AG10803 (cell line): ENCODE measurements at places on chromosomes 1 and 21.

DNA sequence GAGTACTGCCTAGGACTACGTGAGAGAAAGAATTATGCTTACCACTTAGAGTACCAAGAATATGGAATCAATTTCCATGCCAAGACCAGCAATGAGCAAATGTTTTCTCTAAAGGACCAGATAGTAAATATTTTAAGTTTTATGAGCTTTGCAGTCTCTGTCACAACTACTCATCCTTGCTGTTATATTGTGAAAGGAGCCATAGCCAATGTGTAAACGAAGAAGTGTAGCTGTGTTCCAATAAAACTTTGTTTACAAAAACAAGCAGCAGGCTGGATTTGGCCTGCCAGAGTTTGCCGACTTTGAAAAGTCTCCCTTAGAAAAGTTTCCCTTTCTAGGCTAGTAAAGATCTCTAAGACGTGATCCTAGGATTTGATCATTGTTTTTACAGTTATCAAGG, 128.8 kb downstream of the PDE4B start:
- DNase-seq: no peak

DNA sequence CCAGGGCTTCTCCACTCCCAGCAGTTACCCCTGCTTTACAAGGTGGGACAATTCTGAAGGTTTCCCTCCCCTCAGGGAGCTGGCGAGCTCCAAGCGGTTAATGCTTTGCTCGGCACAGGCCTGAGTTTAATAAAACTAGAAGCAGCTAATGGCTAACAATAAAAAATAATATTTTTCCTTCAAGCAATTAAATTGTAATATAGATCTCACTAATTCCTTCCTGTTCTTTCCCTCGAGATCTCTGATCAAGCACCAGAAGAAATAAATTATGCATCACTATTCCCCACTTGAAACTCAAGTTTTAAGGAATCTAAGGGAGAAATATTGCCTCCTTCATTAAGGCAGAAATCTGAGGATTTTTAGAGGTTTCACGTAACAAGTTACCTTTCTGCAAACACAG, 42.9 kb downstream of the GLIS1 start:
- no peak for DNase-seq

- no peak for DNase-seq
Observed at GRCh38 chr1:17955302-17956285, 152.0 kb upstream of the IGSF21 start.

GRCh38 chr21:24200052-24200451, 1407.2 kb downstream of the MRPL39 start:
- DNase-seq: no peak

DNA sequence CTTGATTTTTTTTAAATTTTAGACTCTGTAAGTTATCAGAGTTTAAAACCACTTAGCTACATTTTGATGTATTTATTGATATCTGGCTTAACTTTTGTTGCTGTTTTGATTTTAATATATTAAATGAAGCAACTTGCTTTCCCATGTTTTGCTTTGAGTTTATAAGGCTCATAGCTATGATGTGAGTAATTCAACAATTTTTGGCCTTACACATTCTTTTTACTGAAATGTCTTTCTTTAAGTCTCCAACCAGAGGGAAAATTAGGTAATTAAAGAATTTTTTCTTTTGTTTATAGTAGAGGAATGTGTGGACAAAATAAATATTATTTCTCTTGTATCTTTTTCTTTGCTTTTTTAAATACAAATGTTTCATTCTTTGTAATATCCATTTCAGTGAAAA, 258.3 kb upstream of the ADAMTS5 start:
- DNase-seq: peak; percentile 64

GRCh38 chr1:27566462-27567145, 37.3 kb downstream of the AHDC1 start:
- DNase-seq: peak; percentile 49

GRCh38 chr1:47786316-47786715, 210.9 kb downstream of the TRABD2B start:
- DNase-seq: no peak

GRCh38 chr1:198481661-198482060, 58.8 kb downstream of the ATP6V1G3 start:
- DNase-seq: no peak

DNA sequence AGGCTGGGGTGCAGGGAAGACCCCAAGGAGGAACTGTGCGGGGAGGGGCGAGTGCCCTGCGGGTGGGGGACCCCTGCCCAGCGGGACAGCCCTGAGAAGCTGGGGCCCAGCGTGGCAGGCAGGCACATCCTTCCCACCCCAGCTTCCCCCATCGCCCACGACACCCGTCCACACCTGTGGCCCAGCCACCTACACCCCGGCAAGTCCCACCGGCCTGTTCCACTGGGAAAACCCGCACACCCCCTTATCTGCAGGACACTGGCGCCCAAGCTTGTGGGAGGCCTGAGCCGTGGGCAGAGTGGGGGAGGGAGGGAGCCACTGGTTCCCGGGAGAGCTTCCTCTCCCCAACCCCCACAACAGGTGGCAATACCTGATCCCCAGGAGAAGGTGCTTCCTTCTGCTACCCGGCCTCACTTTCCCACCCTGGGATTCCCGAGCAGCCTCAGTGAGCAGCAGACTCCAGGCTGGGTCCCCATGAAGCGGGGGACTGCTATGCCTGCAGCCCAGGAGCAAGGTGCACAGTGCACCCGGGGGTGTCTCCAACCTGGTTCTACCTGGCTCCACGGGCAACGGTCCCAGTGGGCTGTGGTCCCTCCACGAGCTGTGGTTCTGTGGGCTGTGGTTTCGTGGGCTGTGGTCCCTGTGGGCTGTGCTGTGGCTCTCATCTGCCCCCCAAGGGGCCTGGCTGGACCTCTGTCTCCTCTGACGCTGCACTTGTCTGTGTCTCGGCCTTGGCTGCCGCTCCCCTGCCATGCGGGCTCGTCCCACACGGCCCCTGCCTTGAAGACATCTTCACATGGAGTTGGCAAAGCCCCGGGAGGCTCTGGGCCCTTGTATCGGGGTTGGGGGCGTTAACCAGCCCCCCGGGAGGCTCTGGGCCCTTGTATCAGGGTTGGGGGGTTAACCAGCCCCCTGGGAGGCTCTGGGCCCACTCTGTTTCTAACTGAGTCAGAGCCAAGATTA, 37.8 kb upstream of the POFUT2 start:
- DNase-seq: no peak

DNA sequence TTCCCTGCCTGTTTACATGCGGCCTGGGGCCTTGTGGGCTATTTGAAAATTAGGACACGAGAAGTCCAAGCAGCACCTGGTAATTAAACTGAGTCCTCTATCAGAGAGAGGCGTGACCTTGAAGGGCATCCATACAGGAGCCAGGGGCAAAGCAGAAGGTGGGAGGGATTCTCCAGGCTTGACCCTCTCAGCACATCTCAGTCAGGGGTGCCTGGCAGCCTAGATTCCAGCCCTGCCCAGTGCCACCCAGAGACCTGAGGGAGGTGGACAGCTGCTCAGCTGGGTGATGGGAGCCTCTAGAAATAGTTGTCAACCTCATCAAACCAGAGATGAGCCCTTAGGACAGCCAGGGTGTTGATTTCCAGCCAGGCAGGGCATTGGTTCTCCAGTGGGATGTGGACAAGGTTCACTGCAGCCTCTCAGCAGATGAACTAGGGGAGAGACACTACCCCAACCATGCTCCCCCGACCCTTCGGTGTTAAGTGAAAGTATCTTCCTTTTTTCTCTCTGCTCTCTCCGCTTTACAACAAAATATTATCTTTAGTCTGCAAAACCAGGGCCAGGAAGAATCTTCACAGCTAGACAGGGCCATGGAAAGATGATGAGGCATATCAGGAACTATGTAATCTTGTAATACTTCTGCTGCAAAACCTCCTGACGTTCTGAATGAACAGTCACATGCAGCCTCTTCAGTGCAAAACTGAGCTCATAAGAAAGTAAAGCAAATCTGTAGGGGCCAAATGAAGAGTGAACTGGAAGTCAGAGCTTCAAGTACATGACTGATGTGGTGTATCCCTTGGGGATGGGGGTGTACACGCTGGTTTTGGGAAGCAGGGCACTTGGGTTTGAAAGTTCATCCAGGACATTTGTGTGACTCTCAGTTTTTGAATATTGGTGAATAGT, 35.9 kb upstream of the ATP5PO start:
- peak; percentile 31 for DNase-seq

DNA sequence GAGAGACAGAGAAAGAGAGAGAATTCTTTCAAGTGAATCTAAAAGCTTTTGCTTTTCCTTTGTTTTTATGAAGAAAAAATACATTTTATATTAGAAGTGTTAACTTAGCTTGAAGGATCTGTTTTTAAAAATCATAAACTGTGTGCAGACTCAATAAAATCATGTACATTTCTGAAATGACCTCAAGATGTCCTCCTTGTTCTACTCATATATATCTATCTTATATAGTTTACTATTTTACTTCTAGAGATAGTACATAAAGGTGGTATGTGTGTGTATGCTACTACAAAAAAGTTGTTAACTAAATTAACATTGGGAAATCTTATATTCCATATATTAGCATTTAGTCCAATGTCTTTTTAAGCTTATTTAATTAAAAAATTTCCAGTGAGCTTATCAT, 117.6 kb downstream of the PTPRC start:
- peak; percentile 21 for DNase-seq

DNA sequence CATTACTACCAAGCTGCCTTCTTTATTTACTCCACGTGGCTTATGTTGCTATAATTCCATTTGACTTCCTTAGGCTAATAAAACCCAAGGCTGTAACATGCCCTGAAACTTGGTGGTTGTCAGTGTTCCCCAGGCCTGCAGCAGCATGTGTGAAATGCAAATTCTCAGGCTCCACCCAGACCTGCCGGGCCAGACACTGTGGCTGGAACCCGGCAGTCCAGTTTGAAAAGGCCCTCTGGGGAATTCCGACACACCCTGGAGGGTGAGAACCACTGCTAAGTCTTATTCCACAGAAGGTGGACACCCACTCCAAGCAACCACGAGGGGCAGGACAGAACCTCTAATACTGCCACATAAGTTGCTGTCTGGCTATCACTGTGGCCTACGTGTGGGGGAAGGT, 41.4 kb downstream of the URB1 start:
- no peak for DNase-seq

GRCh38 chr1:87885278-87886025, 556.8 kb downstream of the LMO4 start:
- no peak for DNase-seq

DNA sequence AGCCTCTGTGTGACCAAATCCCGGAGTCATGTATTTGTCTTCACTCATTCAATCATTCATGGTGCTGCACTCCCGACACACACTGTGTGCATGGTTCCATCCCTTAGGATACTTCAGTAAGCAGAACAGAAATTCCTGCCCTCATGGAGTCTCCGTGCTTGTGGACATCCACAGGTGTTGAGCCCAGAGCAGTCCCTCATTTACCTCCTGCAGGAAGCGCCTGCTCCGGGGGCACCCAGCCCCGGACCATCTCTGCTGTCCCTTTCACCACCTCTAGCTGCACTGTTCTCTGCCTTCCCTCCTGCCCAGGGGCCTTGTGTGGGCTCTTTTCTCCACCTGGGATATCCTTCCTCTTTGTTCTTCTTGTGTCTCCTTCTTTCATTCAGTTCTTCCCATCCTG, 9.5 kb upstream of the ZBTB21 start:
- DNase-seq: no peak

GRCh38 chr21:34598931-34599400, 15.9 kb downstream of the RCAN1 start:
- peak; percentile 23 for DNase-seq
